ENCODE measurements at places on chromosomes 1 and 21.

- DNase-seq, result no peak
Measured at GRCh38 chr1:156492591-156493080, 7.9 kb downstream of the MEF2D start.

DNA sequence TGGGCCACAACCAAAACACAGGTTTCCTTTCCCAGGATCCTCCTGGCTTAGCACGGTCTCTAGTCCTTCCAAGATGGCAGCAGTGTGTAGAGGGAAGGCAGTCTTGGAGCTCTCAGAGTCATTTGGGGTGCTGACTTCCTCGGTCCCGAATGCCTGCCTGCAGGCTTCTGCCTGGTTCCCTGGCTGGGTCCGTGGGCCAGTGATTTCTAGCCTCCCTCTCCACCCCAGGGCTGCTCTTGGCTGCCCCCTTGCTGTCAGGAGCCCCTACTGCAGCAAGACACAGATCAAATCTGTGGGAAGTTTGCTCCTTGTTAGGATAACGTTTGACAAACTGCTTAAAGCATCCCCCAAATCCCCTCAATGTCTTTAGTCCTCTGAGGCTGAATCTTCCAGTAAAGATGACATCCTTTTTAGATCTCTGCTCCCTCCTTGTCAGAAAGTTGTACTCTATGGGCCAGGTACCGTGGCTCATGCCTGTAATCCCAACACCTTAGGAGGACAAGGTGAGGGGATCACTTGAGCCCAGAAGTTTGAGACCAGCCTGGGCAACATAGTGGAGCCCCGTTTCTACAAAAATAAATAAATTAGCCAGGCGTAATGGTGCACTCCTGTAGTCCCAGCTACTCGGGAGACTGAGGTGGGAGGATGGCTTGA is 272.5 kb downstream of the RRAGC start:
- no peak for DNase-seq

DNA sequence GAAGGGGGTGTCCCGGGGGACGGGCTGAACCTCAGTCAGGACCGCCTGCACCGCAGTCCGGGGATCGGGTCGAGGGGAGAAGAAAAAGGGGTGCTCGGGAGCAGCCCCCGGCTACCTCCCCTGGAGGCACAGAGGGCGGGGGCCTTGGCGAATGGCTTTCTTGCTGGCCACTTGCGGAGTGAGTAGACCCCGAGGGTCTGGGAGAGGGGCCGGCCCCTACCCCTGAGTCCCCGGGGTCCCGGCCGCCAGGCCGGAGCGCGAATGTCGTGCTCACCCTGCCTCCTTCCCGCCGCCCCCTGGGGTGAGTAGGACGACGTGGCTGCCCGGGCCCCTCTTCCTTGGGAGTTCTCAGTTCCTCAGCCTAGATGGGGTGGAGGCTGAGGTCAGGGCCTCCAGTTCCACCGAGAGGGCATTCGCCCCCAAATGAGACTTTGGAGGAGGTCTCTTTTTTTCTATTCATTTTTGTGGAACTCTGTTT is 113.0 kb downstream of the OSBPL9 start:
- no peak for DNase-seq

GRCh38 chr1:3796215-3797061 is at the start of gene LRRC47:
LRRC47 (minus strand) TSS chr1:3796498; CDS start chr1:3796476, 22 bp downstream.
- DNase-seq, result peak; percentile 93

DNA sequence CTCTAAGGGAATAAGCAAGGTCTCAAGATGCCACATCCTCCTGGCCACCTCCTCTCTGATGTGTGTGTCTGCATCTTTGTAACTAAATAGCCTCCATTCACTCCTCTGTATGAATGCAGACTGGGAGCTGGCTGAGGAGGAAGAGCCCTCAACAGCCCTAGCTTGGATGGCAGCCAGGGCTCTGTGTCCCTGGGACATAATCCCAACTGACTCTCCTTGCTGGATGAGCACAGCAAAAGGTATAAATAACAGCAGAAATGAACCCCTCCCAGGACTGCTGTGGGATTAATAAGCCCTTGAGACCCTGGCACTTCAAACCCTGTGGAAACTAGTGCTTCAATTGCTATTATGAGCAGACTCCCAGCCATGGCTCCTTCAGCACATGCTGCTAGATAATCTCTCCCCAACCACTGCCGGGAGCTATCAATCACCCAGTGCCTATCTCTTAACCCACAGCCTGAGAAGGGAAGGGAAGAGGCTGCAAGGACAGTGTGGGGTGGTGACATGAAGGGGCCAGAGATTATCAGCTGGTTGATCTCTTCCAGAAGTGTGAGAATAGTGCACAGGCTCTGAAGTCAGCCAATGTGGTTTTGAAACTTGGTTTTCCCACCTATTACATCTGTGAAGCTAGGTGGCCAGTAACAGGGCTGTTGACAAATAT is 152.2 kb downstream of the TNR start:
- no peak for DNase-seq

DNA sequence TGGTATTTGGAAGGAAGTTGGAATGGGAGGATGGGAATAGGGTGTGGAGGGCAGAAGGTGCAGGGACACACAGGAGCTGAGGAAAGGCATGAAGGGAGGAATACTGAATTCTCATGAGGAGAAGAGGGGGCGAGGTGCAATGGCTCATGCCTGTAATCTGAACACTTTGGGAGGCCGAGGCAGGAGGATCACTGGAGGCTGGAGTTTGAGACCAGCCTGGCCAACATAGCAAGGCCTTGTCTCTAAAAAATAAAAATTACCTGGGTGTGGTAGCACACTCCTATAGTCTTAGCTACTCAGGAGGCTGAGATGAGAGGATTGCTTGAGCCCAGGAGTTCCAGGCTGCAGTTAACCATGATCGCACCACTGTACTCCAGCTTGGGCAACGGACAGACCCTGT is 117.3 kb downstream of the DTL start:
- no peak for DNase-seq

DNA sequence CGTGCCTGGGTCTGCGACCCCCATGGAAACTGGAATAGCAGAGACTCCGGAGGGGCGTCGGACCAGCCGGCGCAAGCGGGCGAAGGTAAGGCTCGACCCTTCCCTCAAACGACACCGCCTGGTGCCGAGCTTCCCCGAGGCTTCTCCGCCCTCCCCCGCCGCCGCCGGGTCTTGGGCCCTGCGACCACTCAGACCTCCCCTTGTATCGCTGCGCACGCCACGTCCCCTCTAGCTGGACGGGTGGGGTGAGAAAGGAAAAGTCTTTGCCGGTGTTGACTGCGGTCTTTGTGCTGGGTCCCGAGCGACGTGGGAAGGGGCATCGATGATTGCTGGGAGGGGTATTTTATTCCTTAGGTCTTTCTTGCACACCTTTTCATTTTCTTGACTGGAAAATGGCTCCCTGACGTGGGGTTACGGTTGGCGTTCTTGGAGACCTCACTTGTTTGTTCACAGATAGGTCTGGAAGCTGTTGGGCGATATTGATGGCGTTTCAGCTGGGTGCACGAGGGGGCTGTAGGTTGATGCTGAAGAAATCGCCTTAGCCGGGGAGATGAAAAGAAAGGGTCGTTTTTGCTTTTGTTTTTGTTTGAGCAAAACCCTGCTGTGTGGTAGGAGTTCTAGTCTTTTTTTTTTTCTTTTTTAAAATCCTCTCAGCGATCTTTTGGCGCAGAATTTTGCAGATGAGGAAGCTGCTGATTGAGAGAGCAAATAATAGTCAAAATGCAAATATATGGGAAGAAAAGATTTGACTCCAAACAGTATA is 776 bp downstream of the KDM1A start:
- peak; percentile 3 for DNase-seq

GRCh38 chr1:200048244-200048643 is 20.7 kb downstream of the NR5A2 start:
- DNase-seq, result no peak

DNA sequence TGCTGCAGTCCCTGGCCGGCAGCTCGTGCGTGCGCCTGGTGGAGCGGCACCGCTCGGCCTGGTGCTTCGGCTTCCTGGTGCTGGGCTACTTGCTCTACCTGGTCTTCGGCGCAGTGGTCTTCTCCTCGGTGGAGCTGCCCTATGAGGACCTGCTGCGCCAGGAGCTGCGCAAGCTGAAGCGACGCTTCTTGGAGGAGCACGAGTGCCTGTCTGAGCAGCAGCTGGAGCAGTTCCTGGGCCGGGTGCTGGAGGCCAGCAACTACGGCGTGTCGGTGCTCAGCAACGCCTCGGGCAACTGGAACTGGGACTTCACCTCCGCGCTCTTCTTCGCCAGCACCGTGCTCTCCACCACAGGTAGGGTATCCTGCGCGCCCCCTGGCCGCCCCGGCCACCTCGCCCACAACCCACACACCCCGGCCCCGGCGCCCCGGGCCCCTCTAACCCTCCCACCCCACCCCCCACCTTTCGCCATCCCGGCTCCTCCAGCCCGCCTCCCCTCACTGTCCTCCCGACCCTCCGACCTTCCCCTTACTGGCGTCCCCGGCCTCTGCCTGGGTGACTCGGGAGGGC is 352 bp downstream of the KCNK1 start:
- DNase-seq, result no peak

GRCh38 chr1:114468710-114469468 is 42.1 kb downstream of the TRIM33 start:
- no peak for DNase-seq

GRCh38 chr21:45768740-45769048 is 125.2 kb downstream of the PCBP3 start:
- DNase-seq, result no peak

- no peak for DNase-seq
Measured at GRCh38 chr1:36530791-36531190, 48.1 kb upstream of the CSF3R start.

DNA sequence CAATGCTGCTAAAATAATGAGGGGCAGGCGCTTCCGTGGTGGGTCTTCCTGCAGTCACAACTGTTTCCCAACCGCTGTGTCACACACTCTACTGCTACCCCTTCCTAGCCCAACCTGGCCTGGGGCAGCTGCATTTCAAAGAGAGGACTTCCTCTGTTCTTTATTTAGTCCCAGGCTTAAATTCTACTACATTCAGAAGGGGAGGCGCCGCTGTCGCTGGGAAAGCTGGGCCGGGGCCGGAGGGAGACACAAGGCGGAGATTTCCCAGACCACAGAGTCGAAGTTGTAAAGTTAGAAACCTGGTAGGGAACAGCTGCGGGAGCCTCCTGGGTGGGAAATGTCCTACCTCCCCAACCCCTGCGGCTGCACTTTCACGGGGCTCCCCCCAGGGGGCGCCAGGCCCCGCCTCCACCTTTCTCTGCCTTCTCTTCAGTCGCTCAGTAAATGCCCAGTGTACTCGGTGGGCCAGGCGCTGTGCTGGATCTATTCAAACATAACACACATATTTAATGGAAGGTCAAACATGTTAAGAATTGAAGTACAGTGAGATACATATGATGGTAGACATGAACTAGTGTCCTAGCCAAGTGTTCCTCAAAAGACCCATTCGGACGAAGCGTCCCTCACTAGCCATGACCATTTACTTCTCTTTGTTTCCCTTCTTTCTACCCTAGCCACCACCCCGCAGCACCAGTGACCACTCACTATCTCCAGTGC is 23.1 kb downstream of the DYRK3 start:
- DNase-seq, result peak; percentile 13

- no peak for DNase-seq
Measured at GRCh38 chr1:145786271-145786670, 37.6 kb downstream of the RNF115 start.

GRCh38 chr1:155323729-155324036 is 3.0 kb downstream of the RUSC1 start:
- DNase-seq, result peak; percentile 71

DNA sequence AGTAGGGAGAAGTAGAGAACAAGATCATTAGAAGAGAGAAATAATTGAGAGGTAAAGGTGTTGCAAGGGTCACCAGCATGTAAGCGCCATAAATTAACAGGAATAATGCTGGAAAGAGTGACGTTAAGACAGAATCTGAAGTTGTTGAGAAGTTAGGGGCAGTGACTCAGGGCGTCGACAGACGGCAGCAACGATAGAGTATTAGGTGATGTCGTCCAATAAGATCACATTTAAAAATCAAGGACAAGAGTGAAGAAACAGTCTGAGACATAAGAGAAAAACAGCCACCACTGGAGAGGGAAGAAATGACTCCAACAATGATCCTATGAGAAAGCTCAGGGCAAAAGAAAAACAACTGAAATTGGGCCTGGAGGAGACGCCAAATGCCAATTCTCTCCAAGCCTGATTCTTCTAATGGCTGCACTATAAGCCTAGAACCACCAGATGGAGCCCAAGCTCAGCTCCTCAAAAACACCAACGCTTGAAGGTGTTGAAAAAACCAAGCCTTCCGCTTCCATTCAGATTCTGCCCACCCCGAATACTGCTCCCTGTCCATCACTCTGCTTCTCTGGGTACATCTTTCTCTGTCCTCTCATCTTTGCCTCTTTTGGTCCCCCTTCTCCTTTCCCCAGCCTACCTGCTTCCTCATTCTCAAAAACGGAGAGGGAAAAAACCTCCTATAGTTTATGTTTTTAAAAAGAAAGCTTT is 70.0 kb downstream of the LUZP1 start:
- peak; percentile 24 for DNase-seq

DNA sequence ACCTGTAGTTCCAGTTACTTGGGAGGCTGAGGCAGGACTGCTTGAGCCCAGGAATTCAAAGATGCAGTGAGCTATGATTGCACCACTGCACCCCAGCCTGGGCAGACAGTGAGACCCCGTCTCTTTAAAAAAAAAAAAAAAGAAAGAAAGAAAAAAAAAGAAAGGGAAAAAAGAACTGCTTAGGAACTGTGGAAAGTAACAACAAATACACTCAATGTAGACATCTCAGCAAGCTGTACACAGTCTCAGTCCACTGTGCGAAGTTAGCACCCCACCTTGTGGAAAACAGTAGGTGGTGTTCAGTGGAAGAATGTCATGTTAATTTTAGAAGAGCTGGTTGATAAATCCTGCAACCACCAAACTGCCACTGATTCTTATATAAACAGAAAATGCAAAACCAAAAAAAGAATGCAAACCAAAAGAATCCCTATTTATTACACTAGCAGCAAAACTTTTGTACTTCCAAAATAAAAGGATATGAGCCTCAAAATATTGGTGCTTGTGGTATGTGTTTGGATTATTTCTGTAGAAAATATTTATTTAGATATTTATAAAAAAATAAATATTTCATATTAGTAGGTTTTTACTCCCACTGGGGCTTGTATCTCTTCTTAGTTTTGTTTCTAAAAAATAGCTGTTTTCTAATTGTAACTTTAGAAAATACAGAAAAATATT is 31.1 kb downstream of the ALG14 start:
- no peak for DNase-seq

DNA sequence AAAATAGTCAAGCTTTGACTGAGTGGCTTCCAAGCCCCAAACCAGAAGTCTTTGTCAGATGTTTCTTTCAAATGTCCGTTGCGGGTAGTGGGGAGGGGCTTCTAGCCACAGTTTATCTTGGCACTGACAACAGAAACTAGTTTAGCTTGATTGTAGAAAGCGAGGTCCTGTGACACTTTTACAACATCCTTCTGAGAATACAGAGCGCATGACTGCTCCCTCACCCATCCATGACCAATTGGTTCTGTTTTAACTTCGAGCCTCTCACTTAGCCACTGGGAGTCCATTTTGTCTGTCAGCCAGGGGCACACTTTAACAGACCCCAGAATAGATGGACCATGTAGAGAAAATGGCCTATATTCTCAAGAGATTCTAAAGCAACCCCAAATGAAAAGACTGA is 199.2 kb upstream of the ST6GALNAC5 start:
- DNase-seq, result no peak

DNA sequence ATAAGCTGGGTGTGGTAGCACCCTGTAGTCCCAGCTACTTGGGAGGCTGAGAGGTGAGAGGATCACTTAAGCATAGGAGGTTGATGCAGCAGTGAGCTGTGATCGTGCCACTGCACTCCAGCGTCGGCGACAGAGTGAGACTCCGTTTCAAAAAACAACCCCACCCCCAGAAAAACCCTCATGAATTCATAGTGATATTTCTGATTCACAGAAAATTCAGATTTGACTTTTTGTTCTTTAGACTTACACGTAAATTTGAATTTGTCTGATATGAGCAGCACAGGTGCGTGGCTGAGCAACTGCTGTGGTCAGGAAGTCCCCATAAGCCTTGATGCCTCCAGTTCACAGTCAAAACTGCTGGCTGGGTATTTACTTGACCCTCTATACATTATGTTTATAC is 10.0 kb upstream of the MORC3 start:
- peak; percentile 56 for DNase-seq

All from stimulated activated naive CD4-positive, alpha-beta T cell treated with Interleukin-2 at 50 U/mL for 16 hours (primary cell).